ENCODE measurements at places on chromosomes 2 and 18.
A peak's percentile ranks its signal among the peaks of the same experiment; 100 is the strongest.

- DNase-seq: peak; percentile 91
Measured at GRCh38 chr2:205885492-205886099, 200.4 kb downstream of the INO80D start.

GRCh38 chr18:28174181-28174905, 2.6 kb downstream of the CDH2 start:
- no peak for DNase-seq

DNA sequence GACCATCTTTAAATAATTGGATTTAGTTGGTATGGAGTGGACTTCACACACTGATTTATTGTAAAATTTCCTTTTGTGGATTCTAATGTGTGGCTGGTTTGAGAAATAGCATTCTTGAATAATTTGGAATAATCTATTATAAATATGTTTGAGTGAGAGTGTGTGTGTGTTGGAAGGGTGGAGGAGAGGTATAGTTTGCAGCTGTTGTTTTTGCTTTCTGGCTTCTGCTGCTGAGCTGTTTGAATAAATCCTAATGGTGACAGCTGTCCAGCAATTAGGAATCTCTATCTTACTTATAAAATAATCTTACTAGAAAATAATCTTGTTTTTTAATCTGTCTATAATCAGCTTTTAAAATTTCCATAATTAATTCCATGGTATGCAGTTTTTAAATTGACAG, 1283.0 kb upstream of the CDH2 start:
- no peak for DNase-seq

GRCh38 chr18:36217348-36217747, 30.1 kb downstream of the MOCOS start:
- no peak for DNase-seq

GRCh38 chr18:50429207-50429948, 54.5 kb downstream of the SKA1 start:
- peak; percentile 35 for DNase-seq

- no peak for DNase-seq
Measured at GRCh38 chr2:101362316-101362715, 25.0 kb downstream of the CREG2 start.

- no peak for DNase-seq
Measured at GRCh38 chr18:22567794-22568193, 150.1 kb upstream of the CTAGE1 start.

- no peak for DNase-seq
Measured at GRCh38 chr18:48872234-48873145, 78.3 kb downstream of the SMAD7 start.

DNA sequence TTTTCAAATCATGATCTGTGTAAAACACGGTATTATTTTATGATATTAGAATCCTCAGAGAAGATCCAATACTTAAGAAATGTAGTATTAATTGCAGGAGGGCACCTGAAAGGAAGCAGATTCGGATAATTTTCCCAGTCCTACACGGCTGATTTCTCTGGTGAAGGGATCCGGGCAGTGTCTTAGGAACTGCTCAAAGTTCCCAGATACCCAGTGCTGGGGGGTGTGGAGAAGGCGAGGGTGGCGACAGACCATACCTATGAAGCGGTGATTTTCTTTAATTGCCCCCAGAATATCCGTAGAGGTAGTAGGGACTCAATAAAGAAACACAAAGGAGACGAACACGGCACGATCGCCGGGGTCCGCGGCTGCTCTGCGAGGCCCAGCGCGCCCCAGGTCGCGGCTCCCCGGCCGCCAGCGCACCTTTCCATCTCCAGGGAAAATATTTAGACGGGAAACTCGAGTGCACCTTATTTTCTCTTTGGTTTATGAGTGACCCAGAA, 1.4 kb upstream of the SOX11 start:
- no peak for DNase-seq

DNA sequence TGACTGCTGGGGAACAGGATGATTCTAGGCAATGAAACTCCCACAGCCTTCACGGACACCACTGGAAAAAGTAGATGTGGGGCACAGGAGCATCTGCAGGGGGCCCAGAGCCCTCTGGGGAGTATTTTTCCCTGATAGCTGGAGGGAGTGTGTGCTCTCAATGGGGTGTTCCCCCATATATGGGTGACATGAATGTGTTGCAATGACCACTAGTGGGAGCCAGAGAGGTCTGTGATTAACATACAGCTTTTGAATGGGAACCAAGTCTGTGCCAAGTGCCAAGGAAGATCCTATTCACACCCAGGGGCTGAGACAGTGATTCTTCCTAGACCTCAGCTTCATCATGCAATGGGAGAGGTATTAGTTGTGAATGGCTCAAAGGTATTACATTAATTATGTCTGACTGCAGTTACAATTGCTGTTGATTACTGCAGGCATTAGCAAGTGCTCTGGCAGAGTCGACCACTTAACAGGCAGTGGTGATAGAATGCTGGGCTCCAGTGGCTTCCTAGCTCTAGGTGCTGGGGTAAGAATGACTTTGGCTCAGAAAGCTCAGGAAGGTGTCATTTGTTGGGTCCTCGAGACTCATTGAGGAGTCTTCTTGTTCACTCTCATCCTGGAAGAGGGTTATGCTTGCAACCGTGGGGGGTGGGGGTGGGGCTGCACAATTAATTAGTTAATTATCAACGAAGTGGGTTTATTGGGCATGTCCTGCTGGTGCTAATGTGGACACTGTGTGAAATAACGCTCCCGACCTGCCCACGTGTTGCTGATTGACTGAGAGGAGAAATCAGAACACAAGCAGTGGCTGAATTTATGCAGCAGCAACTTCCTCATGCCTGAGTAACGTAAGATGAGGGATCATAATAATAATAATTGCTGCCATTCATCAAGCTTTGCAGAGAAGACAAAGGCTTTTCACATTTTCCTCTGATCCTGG, 194.1 kb downstream of the CLIP4 start:
- peak; percentile 79 for DNase-seq

DNA sequence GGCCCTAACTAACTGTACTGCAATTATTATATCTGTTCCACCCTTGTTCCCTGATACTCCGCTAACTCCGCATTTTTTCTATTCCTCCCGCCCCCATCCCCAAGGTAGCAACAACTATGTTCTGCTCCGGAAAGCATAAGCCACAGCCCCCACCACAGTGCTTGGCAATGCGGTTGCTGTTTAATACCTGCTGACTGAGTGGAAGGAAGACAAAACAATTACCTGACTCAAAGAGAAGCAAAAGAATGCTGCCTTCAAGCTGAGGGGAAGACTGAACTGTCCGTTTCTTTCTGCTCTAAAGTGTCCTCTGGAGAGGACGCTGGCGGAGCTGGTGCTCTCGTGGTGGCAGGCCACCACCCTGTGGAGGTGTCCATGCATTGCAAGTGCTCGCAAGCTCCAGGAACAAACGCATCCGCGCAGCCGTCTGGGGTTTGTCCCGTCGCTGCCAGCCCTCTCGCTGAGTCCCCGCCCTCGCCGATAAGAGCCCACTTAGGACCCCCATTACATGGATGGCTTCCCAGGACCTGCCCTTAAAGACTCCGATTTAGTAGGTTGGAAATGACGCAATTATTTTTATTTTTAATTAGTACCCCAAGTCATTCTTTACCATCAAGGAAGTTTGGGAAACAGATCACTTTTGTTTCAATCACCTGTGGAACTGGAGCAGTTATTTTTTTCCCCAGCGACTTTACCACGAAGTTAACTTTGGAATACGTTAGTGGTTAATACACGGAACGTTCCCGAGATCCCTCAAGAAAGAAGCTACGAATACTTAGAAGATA, 1.6 kb upstream of the MYL12A start:
- DNase-seq: peak; percentile 66

- no peak for DNase-seq
Measured at GRCh38 chr2:3661149-3661660, 3.2 kb downstream of the ALLC start.

DNA sequence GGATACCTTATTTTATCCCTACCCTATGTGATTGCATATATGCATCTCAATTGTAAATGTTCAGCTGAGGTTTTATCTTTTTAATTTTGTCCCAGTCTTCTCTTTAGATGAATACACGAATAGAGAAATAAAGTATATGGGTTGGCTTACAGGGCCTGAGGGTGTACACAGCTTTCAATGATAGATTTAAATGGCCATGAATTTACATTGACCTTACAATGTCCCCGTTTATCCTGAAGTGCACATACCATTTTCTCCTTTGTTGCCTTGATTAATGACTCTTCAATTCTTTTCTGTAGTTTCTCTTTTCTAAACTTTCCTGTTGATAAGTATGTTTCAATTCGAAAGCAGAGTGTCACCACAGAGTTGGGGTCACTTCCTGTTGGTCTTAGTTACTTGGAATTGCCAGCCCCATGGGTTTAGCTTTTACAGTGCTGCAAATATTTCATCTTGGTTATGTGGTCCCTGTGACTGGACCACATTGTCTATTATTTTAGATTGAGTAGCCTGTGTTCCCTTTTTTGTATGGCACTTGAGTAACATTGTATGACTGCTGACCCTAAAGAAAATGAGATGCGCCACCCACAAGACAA, 1616.3 kb upstream of the ACVR2A start:
- no peak for DNase-seq

GRCh38 chr18:78296166-78296565, 683.5 kb upstream of the SALL3 start:
- DNase-seq: no peak

GRCh38 chr18:48413342-48413741, 4.2 kb upstream of the ZBTB7C start:
- DNase-seq: no peak

DNA sequence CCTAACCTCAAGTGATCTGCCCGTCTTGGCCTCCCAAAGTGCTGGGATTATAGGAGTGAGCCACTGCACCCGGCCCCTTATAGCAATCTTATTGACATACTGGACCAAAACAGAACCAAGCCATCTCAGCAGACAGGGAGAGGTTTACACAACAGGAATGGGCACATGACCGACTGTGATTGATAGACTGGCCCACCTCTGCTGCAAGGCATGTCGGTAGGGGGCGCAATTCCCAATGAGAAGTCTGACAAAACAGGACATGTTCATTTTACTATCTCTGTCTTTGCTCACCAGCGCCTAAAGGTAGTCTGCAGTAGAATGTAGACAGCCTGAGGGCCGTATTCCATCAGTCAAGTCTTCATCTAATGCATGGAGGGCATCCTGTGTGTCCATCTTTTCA, 2.0 kb downstream of the LYPD6B start:
- DNase-seq: peak; percentile 78

DNA sequence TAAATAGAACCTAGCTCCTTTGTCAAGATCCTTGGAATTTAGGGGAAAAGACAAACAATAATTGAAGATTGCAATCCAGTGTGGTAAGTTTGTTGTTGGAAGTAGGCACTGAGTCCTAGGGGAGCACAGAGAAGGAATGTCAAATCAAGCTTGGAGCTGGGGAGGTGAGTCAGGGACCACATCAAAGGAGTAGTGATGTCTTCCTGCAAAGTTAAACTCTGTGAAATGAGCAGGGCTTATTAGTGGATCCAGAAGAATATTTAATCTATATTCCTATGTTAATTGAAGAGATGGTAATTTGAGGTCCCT, 41.7 kb upstream of the NABP1 start:
- no peak for DNase-seq

- no peak for DNase-seq
Measured at GRCh38 chr2:150788426-150789140, 301.1 kb upstream of the RND3 start.

DNA sequence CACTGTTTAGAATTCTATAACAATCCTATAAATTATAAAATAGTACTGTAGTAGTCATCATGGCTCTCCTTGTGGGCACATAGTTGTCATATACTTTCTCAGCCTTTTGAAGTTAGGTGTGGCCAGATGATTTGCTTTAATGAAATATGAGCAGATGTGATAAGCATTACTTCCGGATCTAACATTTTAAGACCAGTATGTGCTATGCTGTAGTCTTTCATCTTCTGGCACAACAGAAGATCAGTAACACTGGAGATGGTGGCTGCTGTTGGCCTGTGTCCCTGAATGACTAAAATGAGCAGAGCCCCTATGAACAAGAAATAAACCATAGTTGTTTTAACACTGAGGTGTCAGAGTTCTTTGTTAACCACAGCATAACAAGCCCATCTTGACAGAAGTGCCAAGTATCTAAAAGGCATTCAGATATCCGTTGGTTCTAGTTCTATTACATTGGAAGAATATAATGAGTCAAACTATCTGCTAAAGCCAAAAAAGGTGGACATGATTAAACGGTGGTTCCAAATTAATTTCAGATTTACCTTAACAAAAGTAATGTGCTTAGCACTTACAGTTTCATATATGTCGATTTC, 6.3 kb downstream of the MEX3C start:
- no peak for DNase-seq

DNA sequence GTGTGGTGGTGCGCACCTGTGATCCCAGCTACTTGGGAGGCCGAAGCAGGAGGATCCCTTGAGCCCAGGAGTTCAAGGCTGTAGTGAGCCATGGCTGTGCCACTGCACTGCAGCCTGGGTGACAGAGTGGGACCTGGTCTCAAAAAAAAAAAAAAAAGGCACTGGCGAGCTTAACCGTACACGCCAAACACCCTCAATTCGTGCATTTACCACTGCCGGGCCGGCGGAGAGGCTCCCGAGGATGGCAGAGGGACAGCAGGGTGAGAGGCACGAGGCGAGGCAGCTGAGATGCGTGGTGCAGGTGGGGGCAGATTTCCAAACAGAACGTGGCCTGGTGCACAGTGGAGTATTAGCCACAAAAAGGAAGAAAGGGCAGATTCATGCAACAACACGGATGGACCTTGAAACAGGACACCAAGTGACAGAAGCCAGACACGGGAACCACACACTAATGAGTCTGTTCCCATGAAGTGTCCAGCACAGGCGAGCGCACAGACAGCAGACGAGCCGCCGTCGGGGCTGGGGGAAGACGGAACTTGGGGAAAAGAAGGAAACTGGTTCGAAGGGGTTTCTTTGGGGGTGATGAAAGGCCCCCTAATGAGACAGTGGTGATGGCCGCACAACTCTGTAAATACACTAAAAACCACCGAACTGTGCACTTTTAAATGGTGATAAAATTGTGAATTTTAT, 27.4 kb downstream of the SLC66A2 start:
- DNase-seq: no peak

GRCh38 chr2:241924909-241925250, 55.4 kb downstream of the RTP5 start:
- DNase-seq: no peak

DNA sequence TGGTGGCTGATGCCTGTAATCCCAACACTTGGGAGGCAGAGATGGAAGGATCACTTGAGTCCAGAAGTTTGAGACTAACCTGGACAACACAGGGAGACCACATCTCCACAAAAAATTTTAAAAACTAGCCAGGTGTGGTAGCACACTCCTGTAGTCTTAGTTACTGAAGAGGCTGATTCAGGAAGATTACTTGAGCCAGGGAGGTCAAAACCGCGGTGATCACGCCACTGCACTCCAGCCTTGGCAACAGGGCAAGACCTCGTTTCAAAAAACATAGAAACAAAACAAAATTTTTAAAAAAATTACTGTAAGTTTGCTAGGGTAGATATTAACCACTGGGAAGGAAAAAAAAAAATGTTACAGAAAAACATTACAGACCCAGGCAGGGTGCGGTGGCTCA, 5.8 kb downstream of the ATL2 start:
- no peak for DNase-seq

- DNase-seq: peak; percentile 80
Measured at GRCh38 chr2:121080013-121080772, 204.8 kb downstream of the TFCP2L1 start.

GRCh38 chr18:59469463-59470180, 110.6 kb upstream of the LMAN1 start:
- no peak for DNase-seq

All from iPS-NIHi11 (cell line).